Head of caudate nucleus (tissue), 42 donors: ENCODE measurements at places on chromosomes 11 and 22.
A peak's percentile ranks its signal among the peaks of the same experiment; 100 is the strongest.

- DNase-seq, result no peak
Observed at GRCh38 chr11:94769880-94770279, 1.7 kb downstream of the AMOTL1 start.

DNA sequence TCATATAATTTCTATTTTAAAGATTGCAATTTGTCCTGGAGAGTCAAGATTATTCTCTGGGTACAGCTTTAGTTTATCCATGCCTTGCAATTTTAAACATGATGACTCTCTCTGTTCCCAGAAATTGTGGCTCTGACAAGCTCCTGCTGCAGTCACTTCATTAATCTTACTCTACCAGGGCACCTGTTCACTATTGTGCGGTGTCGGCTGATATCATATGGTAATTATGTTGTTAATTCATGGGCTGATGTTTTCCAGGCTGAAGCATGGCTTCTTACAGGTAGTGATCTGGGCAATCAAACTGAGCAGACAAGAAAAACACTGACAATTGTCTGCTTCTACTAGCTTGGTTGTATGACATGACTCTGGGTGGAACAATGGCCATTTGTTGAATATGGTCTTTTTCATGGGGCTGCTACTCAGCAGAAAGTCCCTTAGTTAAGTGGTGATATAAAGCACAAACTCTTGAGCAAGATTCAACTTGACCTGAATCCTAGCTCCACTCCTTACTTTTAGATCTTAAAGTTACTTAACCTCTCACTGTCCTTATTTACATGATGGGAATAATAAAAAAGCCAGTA, 230.7 kb downstream of the FAT3 start:
- peak; percentile 21 for DNase-seq

- peak; percentile 59 for DNase-seq
Observed at GRCh38 chr11:12007769-12008737, at the start of gene DKK3. Gene DKK3 (minus strand): TSS chr11:12008626. CDS start chr11:12008582, 44 bp downstream.

- DNase-seq, result peak; percentile 26
Observed at GRCh38 chr11:86176165-86176884, 68.2 kb upstream of the EED start.

DNA sequence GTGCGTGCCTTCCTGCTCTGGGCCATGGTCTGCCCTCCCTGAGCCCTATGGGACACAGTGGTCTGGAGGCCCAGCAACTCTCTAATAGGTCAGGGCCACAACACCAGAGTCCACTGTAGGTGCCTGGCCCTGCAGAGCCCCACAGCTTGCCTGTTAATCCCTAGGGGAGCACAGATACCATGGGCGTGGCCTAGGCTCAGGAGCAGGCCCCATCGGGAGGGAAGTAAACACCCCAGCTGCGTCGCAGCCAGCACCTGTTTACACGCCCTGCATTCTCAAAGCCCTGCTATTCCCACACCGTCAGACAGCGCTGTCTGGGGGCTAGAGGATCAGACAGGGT, 2.5 kb downstream of the KCTD17 start:
- DNase-seq, result no peak

DNA sequence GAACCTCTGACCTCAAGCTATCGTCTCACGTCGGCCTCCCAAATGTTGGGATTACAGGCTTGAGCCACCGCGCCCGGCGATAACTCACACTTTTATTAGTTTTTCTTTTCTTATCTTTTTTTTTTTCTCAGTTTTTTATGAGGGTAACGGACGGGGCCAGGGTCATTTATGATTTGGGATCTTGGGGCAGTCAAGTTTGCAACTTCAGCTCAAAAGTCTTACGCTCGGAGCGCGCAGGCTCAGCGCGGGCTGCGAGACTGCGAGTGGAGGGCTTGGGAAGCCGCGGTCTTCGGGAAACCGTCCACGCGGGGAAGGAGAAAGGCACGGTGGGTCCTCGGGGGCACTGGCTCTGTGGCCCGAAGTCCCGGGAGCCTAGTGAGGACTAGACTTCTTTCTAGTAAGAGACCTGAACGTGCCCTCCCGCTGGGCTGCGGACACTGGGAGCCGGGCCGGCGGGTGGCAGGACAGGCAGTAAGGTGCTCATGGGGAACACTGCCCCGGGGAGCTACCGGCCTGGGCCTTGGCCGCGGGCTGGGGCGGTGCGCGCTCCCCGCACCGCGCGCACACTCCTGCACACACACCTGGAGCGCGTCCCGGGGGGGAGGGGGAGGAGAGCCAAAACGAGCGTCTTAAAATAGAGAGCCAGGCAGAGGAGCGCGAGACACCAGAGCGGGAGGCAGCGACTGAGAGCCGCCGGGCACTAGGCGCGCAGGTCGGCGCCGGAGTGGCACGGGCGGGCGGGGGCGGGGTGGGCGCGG, 476 bp upstream of the BARX2 start:
- peak; percentile 29 for DNase-seq

- no peak for DNase-seq
Observed at GRCh38 chr22:28247136-28247535, 328.1 kb upstream of the PITPNB start.

DNA sequence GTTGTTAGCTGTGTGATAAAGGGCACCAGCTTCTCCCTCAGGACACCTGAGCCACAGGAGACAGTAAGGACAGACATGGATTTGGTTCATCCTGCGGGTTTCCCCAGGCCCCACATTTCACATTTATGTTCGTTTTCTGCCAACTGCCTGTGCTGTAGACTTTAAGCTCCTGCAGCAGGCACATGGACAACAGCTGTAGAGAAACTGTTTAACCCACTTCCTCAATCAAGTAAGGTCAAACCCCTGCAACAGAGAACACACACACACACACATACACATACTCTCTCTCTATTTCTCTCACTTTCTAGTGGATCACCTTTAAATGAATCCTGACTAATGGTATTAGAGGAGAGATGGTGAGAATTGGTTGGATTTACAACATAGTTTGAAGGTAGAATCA, 90.7 kb downstream of the C11orf87 start:
- DNase-seq, result no peak

GRCh38 chr11:23233075-23233474, 372.8 kb upstream of the CCDC179 start:
- no peak for DNase-seq

DNA sequence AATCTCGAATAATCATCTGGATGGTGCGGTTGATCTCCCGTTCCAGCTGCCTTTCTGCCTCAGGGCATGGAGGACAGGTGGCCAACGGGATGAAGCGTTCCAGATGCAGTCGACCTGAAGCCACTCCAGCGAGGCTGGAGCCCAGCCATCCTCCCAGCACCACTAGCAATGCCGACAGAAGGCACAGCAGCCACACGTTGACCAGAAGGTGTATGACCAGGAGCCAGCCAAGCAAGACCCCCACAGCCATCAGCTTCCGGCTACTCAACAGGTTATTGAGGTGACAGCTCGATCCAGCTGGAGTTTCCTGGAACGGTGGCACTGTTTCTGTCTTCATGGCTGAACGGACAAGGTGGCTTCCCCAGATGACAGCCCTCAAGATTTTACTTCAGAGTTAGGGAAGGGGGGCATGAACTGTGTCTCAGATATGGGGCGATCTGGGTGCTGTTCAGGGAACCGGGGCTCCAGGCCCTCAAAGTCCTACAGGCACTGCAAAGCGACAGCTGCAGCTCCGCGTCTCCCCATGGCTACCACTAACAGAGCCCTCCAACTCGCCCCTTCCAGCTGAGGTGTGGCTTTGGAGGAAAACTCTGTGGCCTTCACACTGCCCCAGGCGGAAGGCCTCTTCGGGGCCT, 559 bp downstream of the SNX19 start:
- no peak for DNase-seq

DNA sequence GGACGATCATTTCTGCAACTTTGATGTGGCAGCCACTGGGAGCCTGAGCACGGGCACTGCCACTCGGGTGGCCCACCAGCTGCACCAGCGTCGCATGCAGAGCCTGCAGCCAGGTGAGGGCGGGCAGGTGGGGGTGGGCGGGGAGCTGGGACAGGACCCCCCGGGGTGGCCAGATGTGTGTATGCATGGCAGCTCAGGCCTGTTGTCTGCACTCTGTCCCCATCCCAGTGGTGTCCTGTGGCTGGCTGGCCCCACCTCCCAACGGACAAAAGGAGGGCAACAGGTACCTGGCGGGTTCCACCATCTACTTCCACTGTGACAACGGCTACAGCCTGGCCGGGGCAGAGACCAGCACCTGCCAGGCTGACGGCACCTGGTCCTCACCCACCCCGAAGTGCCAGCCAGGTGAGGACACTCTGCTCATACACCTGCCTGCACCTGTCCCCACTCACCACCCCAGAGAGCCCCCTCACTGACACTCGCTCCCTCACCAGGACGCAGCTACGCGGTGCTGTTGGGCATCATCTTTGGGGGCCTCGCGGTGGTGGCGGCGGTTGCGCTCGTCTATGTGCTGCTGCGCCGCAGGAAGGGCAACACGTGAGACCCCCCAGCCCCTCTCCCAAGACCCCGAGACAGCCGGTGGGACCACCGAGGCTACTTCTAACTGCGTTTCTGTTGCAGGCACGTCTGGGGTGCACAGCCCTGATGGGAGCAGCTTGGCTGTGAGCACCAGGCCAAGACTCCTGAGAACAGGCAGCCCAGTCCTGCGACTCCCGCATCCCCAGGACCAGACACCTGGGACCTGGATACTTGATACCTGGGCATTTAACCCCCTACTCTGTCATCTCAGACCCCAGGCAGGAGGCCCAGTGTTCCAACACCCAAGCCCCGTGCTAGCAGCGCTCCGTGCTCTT, 6.7 kb downstream of the SUSD2 start:
- no peak for DNase-seq

DNA sequence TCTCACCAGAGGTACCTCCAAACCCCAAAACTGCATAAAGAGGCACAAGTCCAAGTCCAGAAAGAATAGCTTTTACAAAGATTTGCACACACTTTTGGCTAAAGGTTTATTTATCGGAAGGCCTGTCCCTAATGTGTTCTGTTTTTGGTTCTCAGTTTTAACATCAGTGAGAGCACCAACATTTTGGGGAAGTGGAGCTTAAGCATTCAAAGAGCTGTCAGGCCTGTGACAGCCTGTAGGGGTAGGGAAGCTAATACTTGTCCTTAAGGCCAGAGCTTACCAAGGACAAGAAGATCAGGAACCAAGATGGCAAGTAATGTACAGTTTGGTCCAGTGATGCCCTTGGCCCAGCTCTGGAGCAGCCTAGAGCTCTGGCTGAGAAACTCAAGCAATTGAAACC, 38.9 kb upstream of the SCUBE2 start:
- no peak for DNase-seq

DNA sequence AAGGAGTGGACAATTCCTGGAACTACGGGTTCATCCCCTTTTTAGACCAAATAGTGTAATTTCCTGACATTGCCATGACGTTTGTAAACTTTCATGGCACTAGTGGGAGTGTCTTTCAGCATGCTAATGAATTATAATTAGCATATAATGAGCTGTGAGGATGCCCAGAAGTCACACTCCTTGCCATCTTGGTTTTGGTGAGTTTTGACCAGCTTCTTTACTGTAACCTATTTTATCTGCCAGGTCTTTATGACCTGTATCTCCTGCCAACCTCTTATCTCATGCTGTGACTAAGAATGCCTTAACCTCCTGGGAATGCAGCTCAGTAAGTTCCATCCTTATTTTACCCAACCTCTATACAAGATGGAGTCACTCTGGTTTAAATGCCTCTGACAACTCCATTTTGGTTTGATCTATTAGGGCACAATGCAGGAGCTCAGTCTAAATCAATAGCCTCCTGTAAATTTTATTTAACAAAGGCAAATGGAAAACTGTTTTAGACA, 20.7 kb downstream of the OR10A6 start:
- no peak for DNase-seq

GRCh38 chr22:44089717-44090570, 65.8 kb downstream of the PARVB start:
- DNase-seq, result no peak

- no peak for DNase-seq
Observed at GRCh38 chr22:47279746-47280145, 517.3 kb downstream of the TBC1D22A start.

GRCh38 chr11:2575591-2576051, 124.2 kb downstream of the KCNQ1OT1 start:
- no peak for DNase-seq

- DNase-seq, result no peak
Observed at GRCh38 chr22:27588268-27588667, 213.3 kb downstream of the MN1 start.

GRCh38 chr11:61138935-61139334, 22.3 kb downstream of the VPS37C start:
- DNase-seq, result no peak

GRCh38 chr22:41770715-41771468, 29.6 kb upstream of the CCDC134 start:
- no peak for DNase-seq

- no peak for DNase-seq
Observed at GRCh38 chr11:120055646-120056045, 82.3 kb downstream of the TRIM29 start.

DNA sequence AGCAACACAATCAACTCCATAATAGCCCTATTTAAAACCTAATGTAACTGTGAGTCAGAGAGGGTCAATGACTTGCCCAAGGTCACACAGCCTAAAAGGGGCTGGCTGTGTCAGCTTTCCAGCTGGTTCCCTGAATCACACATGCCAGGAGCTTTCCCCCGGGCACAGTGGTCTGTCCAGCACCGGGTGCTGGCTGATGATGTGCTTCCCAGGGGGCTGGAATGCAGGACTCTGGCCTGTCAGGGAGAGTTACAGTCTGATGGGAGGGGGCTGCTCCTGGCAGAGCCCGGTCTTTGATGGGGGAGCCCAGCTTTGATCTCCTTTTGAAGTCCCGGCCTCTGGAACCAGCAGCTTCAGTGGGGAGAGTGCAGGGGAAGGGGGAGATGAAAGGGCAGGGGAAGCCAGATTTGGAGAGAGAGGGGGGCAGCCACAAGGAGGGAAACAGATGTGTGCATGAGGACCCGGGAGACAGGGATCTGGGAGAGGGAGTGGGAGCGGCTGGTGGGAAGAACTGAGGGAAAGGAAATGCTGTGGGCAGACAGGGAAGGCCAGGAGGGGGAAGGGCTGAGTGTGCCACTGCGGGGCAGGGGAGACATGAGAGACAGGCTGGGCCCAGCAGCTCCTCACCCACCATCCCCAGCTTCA, 102.7 kb downstream of the NECTIN1 start:
- no peak for DNase-seq

DNA sequence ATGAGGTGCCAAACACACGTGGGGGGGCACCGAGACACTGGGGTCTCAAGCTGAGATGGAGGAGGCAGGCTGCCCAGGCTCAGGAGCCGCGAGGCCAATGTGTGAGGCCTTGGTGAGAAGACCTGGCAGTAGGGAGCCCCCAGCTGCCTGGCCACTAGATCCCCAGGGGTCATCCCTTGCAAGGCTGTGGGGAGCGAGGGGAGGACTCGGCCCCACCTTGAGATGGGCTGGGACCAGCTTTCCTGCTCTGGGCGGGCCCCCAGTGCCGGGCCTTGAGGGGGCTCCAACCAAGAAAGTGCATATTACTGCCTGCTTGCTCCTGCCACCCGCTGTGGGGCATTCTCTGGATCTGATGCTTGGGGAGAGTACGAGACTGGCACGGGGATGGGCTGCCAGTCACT, 107.0 kb downstream of the CTTN start:
- DNase-seq, result no peak
